ENCODE measurements at places on chromosomes 1 and 21.

DNA sequence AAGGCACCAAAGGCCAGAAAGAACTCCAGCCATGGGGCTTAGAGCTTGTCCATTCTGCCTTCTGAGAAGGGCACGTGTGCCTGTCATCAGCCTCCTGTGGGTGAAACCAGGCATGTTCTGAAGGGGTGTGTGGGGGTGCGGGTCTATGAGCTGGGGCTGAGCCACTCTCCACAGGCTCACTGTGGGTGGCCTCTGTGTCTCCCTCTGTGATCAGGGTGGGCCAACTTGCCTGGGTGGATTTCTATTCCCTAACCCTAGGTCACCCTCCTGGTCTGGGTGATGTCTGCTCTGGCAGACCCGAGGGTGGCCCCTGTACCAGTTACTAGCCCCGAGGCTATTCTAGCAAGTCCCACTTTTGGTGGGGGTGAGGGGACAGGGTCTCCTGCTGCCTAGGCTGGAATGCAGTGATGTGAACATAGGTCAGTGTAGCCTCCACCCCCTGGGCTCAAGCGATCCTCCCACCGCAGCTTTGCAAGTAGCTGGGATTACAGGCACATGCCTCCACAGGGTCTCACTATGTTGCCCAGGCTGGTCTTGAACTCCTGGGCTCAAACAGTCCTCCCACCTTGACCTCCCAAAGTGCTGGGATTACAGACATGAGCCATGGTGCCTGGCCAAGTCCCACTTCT lies 94.4 kb downstream of the TRIM11 start:
- DNase-seq, result no peak

DNA sequence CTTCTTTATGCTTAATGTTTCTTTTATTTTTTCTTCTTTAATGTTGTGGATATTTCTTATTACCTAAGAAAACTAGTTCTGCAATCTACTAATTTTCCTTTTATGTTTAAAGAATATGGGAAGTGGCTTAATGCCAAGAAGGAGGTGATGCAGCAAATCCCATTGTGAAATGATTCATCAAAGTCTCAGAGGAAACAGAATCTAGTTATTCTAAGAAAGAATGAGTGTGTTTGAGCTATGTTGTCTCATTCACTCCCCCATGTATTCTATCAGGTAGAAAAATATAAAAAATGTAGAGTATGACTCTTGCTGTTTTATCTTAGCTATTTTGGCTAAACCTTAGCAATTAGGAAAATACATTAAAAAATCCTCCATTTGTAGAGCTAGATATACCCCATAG lies 659.9 kb upstream of the RGS18 start:
- DNase-seq, result no peak

GRCh38 chr1:243341074-243341473 lies 85.2 kb downstream of the SDCCAG8 start:
- no peak for DNase-seq

- no peak for DNase-seq
These were observed 11.4 kb downstream of the GGPS1 start for GRCh38 chr1:235339746-235340145.

DNA sequence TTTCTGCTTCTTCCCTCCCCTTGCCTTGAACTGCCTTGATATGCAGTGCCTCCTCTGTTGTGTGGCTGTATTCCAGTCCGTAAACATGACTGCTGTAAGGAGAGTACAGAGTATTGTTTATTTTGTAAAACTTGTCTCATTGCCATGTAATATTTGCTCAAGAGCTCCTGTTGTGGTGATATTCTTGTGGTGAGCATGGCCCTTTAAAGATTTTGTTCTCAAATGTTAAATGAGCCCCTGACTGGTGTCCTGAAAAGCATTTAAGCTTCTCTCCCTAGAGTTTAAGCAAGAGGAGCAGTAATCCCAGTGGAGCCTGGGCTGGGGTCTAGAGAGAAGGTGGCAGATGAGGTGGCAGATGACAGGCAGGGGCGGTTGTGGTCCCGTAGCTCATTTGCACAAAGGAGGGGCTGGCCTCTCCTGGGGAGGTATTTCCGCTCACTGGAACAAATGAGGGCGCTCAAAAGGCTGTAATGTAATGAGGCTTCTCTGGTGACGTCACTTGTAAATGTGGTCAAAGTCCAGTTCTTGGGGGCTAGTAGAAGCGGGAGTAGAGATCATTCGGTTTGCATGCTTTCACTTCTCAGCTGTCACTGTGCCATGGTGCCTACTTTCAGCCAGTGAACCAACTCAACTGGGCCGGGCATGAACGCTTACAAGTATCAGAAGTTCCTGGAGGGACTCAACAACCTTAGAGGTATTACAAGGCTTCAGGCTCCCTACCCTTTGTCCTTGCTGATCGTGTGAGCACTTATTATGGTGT lies 46.0 kb upstream of the MACF1 start:
- DNase-seq, result no peak

DNA sequence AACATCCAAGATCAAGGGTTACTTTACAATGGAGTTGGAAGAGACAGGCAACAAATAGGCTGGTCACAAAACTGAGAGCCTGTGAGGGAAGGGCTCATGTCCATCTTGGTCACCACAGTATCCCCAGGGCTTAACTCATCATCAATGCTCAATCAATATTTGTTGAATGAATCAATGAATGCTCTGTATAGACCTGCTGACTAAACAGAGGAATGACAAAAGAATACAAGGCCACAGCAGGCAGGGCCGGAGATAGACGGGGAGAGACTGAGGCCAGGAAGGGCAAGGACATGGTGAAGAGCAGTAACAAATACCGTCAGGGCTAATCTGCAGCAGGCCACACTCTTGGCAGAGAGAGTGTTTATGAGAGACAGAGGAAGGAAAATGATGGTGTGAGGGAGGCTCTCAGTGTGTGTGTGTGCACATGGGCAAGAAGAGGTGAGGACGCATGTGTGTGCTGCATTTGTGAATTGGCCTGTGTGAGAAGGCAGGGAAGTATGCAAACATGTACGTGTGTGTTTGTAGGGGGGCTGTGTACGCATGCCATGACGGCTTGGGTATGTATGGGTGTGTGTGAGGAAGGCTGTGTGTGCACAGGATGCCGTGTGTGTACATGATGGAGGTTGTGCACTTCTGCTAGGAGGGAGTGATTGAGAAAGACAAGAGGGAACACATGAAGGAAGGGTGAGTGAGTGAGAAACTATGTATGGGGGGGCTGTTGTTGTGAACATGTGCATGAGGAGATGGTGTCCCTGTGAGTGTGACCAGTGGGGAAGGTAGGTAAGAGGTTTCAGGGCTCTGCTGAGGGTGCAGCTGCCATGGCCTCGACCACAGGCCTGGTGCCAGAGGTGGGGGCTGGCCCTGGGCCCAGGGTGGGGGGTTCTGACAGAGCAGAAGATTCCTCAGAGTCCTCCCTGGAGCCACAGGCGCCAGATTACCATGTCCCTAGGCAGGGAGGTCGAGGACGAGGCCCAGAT lies 15.4 kb downstream of the AHDC1 start:
- DNase-seq, result no peak

DNA sequence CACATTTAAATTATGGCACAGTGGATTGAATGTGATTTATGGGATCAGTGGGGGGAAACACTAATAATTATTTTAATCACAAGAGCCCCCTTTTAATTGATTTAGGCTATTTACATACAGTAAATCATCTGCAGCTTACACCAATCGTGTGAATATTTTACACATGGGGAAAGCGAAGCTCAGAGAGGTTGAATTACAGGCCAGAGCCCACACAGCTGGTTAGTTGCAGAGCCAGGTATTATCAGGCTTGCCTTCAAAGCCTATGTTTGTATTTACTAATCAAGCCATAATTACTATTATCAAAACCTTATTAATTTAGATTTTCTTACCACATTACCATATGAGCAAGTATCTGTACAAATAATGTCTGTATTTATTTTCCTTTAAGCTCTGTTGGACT lies 749 bp downstream of the SDCCAG8 start:
- no peak for DNase-seq

DNA sequence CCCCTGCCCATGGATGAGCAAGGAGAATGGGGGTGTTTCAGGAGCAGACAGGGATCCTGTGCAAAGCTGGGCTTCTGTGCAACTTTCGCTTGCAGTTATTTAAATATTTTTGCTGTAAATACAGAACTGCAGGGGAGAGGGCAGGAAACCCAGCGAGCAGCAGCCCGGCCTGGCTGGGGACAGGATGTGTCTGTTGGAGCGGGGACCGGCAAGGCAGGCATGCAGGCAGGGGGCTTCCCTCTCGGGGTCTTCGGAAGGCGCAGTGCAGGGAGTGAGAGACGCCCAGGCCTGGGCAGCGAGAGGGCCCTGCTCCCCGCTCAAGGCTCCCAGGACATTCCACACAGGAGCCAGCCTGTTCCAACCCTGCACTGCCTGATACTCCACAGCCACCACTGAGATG lies 1.7 kb upstream of the AIRE start:
- no peak for DNase-seq

GRCh38 chr1:245512181-245512888 lies 357.6 kb downstream of the KIF26B start:
- DNase-seq, result no peak

DNA sequence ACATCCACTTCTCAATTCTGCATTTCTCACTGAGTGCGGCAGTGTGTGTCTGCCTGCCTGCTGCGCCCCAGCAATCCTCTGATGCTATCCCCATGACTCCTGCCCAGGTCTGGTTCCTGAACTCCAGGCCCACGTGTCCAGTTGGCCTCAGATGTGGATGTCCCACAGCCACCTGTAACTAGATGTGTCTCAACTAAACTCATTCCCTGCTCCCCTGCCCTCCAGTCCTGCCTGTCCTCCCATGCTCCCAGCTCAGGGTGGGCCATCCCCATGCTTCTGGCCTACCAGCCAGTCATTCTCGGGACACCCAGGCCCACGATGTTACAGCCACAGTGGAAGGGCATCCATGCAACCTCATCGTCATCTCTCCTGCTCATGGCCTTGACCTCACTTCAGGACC lies 76.8 kb downstream of the STUM start:
- DNase-seq, result no peak

- no peak for DNase-seq
These were observed 66.0 kb downstream of the GNG4 start for GRCh38 chr1:235583511-235584001.

DNA sequence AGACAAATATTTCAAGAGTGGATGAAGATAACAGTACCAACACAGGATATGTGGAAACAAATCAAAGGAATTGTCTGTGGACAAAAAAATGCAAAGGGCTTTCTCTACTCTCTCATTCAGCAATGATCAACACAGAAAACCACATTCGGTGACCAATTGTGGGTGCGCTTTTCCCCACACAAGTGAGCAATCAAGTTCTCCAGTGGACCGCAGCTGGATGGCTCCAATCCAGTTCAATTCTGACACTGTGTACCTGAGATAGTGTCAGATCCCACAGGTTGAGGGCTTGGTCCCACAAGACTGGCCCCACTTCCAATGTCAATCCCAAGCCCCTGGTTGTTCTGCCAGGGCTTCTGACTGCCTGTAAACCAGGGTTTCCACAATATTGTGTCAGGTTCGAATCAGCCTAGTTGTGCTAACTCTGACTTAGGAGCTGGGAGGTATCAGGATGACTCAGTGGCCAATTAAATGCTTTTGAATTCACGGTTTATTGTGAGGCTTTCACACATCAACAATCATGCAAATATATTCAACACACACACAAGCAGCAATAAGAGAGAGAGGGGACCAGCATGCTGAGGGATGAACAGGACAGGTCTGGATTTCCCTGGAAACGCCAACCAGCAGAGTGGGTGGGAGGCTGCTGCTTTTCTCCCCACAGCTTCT lies 87.0 kb upstream of the BTG3 start:
- DNase-seq, result no peak

DNA sequence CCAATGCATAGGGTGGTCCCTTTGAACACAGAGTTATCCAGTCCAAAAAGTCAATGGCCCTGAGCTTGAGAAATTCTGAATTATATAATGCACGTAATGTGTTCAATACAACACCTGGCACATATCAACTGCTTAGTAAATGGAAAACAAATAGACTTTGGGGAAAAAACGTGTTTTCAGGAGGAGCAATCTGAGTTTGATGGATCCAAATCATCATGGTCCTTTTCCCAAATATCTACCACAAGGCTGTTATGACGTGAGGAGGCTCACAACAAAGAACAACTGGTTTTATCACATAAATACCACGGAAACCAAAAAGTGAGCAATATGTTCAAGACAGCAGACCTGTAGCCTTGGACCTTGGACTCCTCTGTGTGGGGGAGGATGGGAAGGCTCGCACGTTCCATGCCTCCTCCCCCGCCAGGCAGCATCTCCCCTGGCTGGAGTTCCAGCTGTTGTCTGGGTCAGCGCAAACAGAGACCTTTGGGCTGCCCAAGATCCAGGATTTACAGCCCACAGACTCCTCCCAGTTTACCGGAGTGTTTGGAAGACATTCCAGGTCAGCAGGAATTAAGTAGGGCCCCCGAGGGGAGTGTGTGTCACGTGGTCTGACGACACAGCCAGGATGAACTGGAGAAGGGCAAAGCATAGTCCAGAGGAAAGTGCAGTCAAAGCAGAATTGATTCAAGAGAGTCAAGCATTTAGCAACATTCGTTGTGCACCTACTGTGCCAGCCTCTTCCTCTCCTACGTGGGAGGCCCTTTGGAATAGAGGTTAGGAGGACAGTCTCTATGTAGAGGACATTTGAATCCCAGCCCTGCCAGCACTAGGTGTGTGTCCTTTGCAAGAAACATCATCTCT lies 32.2 kb upstream of the MED18 start:
- no peak for DNase-seq

GRCh38 chr1:4207183-4207582 lies 307.1 kb upstream of the C1orf174 start:
- no peak for DNase-seq

- peak; percentile 91 for DNase-seq
These were observed 4.5 kb upstream of the NFIA start for GRCh38 chr1:61077676-61078541.

DNA sequence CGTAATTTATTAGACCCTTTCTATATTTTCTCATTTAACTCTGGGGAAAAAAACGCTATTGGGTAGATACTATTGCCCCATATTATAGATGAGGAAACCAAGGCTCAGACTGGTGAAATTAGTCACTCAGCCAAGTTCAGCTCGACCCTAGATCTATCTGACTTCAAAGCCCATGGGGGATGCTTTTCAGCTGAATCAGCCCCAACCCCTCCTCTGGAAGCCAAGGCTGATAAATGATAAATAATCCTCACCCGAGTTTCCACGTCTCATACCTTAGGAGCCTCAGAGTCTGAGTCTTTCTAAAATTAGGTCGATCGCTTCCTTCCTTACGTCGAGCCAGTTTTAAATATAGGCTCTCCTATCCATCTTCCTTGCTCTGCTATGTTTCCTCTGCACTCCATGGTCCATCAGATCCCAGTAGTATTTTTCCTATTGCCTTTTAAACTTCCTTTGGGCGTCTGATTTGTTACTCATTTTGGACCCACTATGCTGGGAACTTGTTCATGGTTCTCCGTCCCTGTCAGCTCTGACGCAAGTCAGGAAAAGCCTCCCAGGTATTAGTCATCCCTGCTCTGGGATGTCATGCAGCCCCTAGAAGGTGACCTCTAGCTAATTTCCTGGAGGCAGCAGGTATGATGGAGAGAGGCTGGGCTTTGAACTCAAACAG lies 122.8 kb downstream of the PLPP3 start:
- DNase-seq, result no peak

GRCh38 chr1:151596166-151596953 lies 15.5 kb upstream of the SNX27 start:
- DNase-seq, result no peak

DNA sequence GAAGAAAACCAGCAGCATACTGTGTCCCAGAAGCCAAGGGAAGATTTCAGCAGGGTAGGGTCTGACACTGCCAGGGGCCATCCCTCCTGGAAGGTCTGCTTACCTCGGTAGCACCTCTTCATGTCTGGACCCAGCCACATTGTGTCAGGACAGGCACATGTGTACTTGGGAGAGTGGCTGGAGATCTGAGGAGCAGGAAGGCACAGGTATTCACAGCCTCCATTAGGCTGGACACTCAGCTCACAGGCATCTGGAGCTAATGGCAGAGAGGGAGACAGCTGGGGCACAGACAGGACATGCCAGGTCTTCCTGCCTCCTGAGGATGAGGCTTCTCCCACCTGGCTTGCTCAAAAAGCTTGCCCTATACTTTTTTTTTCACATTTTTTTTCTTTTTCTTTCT lies 19.9 kb upstream of the MAGOH start:
- no peak for DNase-seq
